Left kidney (tissue), 8 donors: ENCODE measurements at places on chromosomes 3 and 15. TPM values are rescaled to one million over a fixed set of nuclear protein-coding genes. Genes with fewer than 3 reads are reported as not detected.

Gene SCN11A
- 1.8 TPM for polyA plus RNA-seq

Gene ATP13A5
- polyA plus RNA-seq = 0.22 TPM

- DNase-seq = no peak
Observed at GRCh38 chr15:94279736-94280135, 48.4 kb downstream of the MCTP2 start.

GRCh38 chr3:72332689-72333088 is 515.6 kb downstream of the SHQ1 start:
- DNase-seq = no peak

GRCh38 chr15:41921167-41921566 is 27.3 kb upstream of the SPTBN5 start:
- no peak for DNase-seq
